Bronchus fibroblast of lung (primary cell): ENCODE measurements at places on chromosomes 3 and 15. TPM values are rescaled to one million over a fixed set of nuclear protein-coding genes. Genes with fewer than 3 reads are reported as not detected.

ZBTB38 gene
- total RNA-seq, result 98.9 and 115 TPM in 2 replicates

DNAH1 gene
- 0.50 and 0.74 TPM in 2 replicates for total RNA-seq

MKRN3 gene
- total RNA-seq, result under 0.01 TPM in 1 of 2 replicates, not detected in the other

IGDCC3 gene
- total RNA-seq, result under 0.01 TPM in 1 of 2 replicates, not detected in the other

EPHA6 gene
- total RNA-seq, result 0.17 TPM in 1 of 2 replicates, not detected in the other

NRROS gene
- under 0.01 and 0.17 TPM in 2 replicates for total RNA-seq

LMOD3 gene
- total RNA-seq, result not detected in 2 replicates

RASL12 gene
- total RNA-seq, result 8.5 and 10.4 TPM in 2 replicates

LCMT2 gene
- 3.7 and 5.5 TPM in 2 replicates for total RNA-seq

MAN2A2 gene
- total RNA-seq, result 5.7 and 11.7 TPM in 2 replicates

BNC1 gene
- 7.1 and 8.5 TPM in 2 replicates for total RNA-seq

CRYGS gene
- 0.34 and 0.59 TPM in 2 replicates for total RNA-seq

ST3GAL6 gene
- 0.74 and 3.0 TPM in 2 replicates for total RNA-seq

SUSD5 gene
- 3.4 and 6.2 TPM in 2 replicates for total RNA-seq

RETNLB gene
- total RNA-seq, result not detected in 2 replicates
